ENCODE measurements at places on chromosomes 13 and 19. TPM values are rescaled to one million over a fixed set of nuclear protein-coding genes. Genes with fewer than 3 reads are reported as not detected.

KASH5 gene
- 0.10 TPM for polyA plus RNA-seq

TEX29 gene
- polyA plus RNA-seq, result 0.61 TPM

SIGLEC12 gene
- 0.40 TPM for polyA plus RNA-seq

FXYD3 gene
- polyA plus RNA-seq, result 16.2 TPM

HNRNPA1L2 gene
- 20.1 TPM for polyA plus RNA-seq

CEACAM4 gene
- not detected for polyA plus RNA-seq

GFY gene
- polyA plus RNA-seq, result not detected

FPR1 gene
- polyA plus RNA-seq, result 3.0 TPM

SPRY2 gene
- 58.6 TPM for polyA plus RNA-seq

MEX3D gene
- 28.9 TPM for polyA plus RNA-seq

TRAPPC6A gene
- 45.4 TPM for polyA plus RNA-seq

SYDE1 gene
- polyA plus RNA-seq, result 18.9 TPM

All from left renal cortex interstitium (tissue), 4 donors.